Upper lobe of left lung (tissue), 6 donors: ENCODE measurements at places on chromosomes 1 and 21. TPM values are rescaled to one million over a fixed set of nuclear protein-coding genes. Genes with fewer than 3 reads are reported as not detected.

GRCh38 chr1:150281221-150281757, 1.1 kb upstream of the CIART start:
- H3K4me1 ChIP-seq, result peaks cover 24% of the 10 kb centered on the region
- H3K27ac ChIP-seq, result peak overlapping the region; percentile 74
- peak overlapping the region; percentile 54 for H3K4me3 ChIP-seq
- no peaks in the 10 kb centered on the region for H3K36me3 ChIP-seq

- no peaks in the 10 kb centered on the region for H3K27me3 ChIP-seq
- no peak overlapping the region for H3K27ac ChIP-seq
- no peak overlapping the region for H3K4me3 ChIP-seq
- no peaks in the 10 kb centered on the region for H3K4me1 ChIP-seq
- no peaks in the 10 kb centered on the region for H3K36me3 ChIP-seq
These were observed 81.6 kb upstream of the IFFO2 start for GRCh38 chr1:19038096-19038495.

Gene AGBL4
- 1.2 TPM for total RNA-seq

GRCh38 chr1:63969441-63969901, 195.7 kb downstream of the ROR1 start:
- no peaks in the 10 kb centered on the region for H3K36me3 ChIP-seq
- no peaks in the 10 kb centered on the region for H3K4me1 ChIP-seq
- no peak overlapping the region for H3K4me3 ChIP-seq
- no peak for DNase-seq
- H3K27ac ChIP-seq, result no peak overlapping the region

Gene TUFT1
- total RNA-seq, result 12.8 TPM

DNA sequence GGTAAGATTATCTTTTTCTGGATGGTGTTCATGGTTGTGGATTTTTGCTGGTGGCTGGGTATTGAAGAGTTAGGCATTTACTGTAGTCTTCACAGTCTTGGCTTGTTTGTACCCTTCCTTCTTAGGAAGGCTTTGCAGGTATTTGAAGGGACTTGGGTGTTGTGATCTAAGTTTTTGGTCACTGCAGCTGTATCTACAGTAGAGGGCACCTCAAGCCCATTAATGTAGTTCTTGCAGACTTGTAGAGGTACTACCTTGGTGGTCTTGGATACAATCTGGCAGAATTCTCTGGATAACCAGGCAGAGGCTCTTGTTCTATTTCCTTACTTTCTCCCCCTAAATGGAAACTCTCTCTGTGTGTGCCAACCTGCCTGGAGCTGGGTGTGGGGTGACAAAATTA, 155.8 kb upstream of the BRINP3 start:
- H3K36me3 ChIP-seq, result no peaks in the 10 kb centered on the region
- H3K4me3 ChIP-seq, result no peak overlapping the region
- DNase-seq, result no peak
- no peaks in the 10 kb centered on the region for H3K4me1 ChIP-seq

DNA sequence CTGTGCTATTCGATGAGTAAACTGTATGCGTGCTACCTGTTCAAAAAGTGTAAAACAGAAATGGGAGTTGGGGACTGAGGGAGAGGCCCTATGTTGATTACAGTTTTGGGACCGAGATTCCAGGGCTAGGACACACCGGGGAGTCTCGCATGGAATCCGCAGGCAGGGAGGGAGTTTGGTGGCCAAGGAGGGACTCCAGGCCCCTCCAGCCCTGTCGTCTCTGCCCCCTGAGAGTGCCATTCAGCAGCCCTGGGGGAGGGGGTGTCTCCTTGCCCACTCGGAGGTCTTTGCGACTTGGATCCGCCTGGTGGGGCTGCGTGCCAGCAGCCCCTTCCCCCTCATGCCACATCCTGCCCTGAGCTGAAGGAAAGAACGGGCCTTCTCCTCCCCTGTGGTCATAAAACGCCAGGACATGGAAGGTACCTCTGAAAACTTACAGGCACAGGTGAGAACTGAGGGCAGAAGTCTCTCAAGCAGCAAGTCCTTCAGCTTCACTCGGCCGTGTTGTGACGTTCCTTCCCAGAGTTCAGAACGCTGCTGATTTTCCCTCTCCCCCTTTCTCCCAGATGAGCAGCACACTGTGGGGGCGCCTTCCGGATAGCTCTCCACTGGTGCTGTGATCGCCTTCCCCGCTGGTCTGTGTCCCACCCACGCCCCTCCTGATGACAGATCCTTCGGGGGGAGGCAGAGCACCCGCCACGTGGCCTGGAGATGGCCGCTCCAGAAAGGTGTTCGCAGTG, 141.4 kb downstream of the PEX14 start:
- no peak overlapping the region for H3K4me3 ChIP-seq
- no peak for DNase-seq
- peaks cover 2% of the 10 kb centered on the region for H3K36me3 ChIP-seq
- H3K27ac ChIP-seq, result no peak overlapping the region
- no peaks in the 10 kb centered on the region for H3K4me1 ChIP-seq

DNA sequence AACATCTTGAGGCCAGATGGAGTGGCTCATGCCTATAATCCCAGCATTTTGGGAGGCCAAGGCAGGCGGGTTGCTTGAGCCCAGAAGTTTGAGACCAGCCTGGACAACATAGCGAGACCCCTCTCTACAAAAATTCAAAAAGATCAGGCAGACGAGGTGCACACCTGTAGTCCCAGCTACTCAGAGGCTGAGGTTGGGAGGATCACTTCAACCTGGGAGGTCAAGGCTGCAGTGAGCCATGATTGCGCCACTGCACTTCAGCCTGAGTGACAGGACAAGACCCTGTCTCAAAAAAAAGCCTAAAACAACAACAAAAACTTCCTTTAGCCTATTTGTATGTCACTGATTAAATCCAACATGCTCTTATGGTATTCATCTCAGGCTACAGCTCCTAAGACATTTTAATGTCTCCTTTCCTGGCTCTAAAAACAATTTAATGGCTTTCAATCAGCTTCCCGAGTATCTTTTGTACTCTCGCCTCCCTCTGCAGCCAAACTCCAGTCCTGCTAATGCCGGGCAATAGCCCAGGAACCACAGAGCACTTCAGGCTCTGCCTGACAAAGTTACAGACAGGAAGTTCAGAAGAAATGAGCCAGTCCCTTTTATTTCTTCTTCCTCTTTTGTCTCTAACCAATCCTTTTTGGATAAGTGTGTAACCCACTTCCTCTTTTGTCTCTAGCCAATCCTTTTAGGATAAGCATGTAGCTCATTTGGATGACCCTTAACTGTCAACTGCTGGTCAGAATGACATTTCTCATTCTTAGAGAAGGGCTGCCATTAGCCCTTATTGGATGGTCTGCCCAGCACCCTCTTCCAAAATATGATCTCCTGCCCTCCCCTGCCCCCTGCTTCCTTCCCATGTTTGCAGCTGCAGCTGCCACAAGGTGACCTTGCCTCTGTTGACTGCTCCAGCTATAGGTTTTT, 6.6 kb upstream of the DOP1B start:
- no peaks in the 10 kb centered on the region for H3K27me3 ChIP-seq
- H3K4me3 ChIP-seq, result peak overlapping the region; percentile 7
- H3K27ac ChIP-seq, result peak overlapping the region; percentile 71
- peaks cover 20% of the 10 kb centered on the region for H3K4me1 ChIP-seq
- peaks cover 5% of the 10 kb centered on the region for H3K36me3 ChIP-seq

GRCh38 chr1:147565189-147565980, 24.1 kb downstream of the BCL9 start:
- no peak overlapping the region for H3K4me3 ChIP-seq
- DNase-seq, result no peak
- no peaks in the 10 kb centered on the region for H3K27me3 ChIP-seq
- no peaks in the 10 kb centered on the region for H3K36me3 ChIP-seq

Gene TENT5C
- total RNA-seq, result 13.6 TPM

Gene ATP6V1G3
- not detected for total RNA-seq

DNA sequence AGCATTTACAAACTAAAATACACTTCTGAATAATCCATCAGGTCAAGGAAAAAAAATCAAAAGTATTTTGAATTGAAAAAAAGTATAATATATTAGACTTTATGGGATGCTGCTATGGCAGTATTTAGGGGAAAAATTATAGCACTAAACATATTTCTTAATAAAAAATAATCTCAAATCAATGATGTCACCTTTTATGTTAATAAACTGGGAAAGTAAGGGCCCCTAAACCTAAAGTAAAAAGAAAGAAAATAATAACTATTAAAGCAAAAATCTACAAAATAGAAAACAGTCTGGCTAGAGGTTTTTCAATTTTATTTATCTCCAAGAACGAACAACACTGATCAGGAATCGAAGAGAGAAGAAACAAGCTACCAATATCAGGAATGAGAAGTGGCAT, 160.8 kb upstream of the PLXNA2 start:
- no peaks in the 10 kb centered on the region for H3K36me3 ChIP-seq
- H3K27ac ChIP-seq, result no peak overlapping the region
- no peak for DNase-seq
- no peaks in the 10 kb centered on the region for H3K27me3 ChIP-seq
- H3K4me1 ChIP-seq, result no peaks in the 10 kb centered on the region

GRCh38 chr1:172999349-172999748, 51.4 kb downstream of the TNFSF18 start:
- H3K27ac ChIP-seq, result no peak overlapping the region
- H3K4me3 ChIP-seq, result no peak overlapping the region
- no peaks in the 10 kb centered on the region for H3K4me1 ChIP-seq
- no peak for DNase-seq
- H3K36me3 ChIP-seq, result no peaks in the 10 kb centered on the region

Gene LAMB3
- total RNA-seq, result 26.2 TPM

- H3K27me3 ChIP-seq, result no peaks in the 10 kb centered on the region
- H3K4me1 ChIP-seq, result peaks cover 25% of the 10 kb centered on the region
- peak overlapping the region; percentile 13 for H3K27ac ChIP-seq
- no peaks in the 10 kb centered on the region for H3K36me3 ChIP-seq
These were observed 24.8 kb downstream of the TGFB2 start for GRCh38 chr1:218369688-218370511.

DNA sequence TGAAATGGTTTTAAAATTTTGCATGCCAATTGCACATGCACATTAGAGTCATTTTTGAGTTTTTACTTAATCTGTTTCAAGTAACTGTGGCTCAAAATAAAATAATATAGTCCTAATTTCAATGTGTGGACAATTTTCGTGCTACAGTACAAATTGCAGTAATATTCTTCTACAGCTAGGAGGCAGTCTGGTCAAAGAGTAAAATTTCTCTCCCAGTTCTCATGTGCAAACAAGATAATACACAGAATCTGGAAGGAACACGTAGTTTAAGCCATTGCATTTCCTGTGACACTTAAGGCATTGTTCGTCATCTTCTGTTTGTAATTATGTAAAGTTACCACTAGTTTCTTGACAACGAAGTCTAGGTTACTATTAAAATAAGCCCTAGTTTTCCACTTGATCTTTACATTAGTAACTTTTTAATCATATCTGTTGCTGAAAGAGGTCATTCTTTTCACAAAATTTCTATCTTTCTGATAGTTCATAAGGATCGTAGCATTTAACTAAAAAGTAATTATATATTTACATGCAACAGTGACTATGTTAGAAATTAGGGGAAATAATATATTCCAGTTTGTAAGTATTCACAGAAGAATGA, 28.9 kb downstream of the ODR4 start:
- H3K27ac ChIP-seq, result no peak overlapping the region
- H3K4me1 ChIP-seq, result no peaks in the 10 kb centered on the region
- H3K4me3 ChIP-seq, result no peak overlapping the region
- peaks cover 9% of the 10 kb centered on the region for H3K36me3 ChIP-seq
- no peaks in the 10 kb centered on the region for H3K27me3 ChIP-seq
- no peak for DNase-seq

DNA sequence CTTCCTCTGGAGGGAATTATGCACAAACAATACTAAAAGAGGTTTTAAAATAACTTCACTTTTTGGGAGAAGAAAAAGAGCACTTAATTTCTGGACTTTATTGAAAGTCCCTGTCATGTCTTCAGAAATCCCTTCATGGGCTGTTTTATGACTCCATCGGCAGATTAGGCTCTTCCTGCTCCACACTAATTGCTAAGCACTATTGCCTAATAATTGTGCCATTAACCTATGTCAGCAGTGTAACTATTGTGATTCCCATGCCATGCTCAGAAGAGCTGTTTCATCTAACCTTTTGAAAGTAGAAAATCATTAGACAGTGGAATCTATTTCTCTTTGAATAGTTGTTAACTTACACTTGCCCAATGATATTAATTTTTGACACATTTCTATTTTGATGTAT, 489.3 kb upstream of the RUNX1 start:
- no peak overlapping the region for H3K4me3 ChIP-seq
- H3K36me3 ChIP-seq, result no peaks in the 10 kb centered on the region

- peak; percentile 31 for DNase-seq
- no peak overlapping the region for H3K27ac ChIP-seq
- no peak overlapping the region for H3K4me3 ChIP-seq
- no peaks in the 10 kb centered on the region for H3K36me3 ChIP-seq
These were observed 33.8 kb upstream of the RPL11 start for GRCh38 chr1:23657659-23658275.

Gene FAM72C
- not detected for total RNA-seq

GRCh38 chr1:47621483-47621882, 183.6 kb downstream of the FOXD2 start:
- no peak overlapping the region for H3K27ac ChIP-seq
- H3K4me1 ChIP-seq, result no peaks in the 10 kb centered on the region
- H3K4me3 ChIP-seq, result no peak overlapping the region
- H3K27me3 ChIP-seq, result no peaks in the 10 kb centered on the region
